ENCODE measurements at places on chromosomes 13 and 19.

- peak; percentile 72 for DNase-seq
Observed at GRCh38 chr19:29941828-29942403, at the start of gene URI1. Gene URI1, plus strand, starts transcription at chr19:29942239. Its CDS starts 309 bp downstream, at chr19:29942548.

- no peak for DNase-seq
Observed at GRCh38 chr13:100314132-100314910, 225.4 kb downstream of the PCCA start.

GRCh38 chr13:19984430-19985218 lies 26.1 kb downstream of the ZMYM2 start:
- DNase-seq: no peak

DNA sequence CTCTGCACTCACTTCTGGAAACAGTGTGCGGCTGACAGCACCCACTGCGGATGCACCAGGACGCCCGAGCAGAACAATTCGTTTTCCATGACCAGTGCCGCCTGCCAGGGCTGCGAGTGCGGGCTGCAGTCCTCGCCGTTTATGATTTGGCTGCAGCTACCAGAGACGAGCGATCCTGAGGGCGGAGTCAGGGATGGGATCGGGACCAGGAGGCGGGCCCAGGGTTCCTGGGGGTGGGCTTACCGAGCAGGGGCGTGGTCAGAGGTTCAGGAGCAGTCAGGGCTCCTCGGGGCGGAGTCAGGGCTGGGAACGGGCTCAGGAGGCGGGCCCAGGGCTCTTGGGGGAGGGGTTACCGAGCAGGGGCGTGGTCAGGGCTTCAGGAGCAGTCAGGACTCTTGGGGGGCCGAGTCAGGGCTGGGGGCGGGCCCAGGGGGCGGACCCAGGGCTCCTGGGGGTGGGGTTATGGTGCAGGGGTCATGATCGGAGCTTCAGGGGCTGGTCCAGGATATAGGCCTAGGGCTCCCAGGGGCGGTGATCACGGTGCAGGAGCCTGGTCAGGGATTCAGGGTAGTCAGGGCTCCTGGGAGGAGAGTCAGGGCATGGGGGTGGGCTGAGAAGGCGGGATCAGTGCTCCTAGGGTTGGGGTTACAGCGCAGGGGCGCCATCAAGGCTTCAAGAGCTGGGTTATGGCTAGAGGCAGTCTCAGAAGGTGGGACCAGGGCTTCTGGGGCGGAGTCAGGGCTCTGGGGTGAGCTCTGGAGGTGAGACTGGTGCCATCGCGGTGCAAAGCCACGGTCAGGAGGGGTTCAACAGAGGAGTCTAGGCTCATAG lies 1.7 kb downstream of the KLK4 start:
- DNase-seq: peak; percentile 81

GRCh38 chr19:41871573-41872383 lies 5.3 kb upstream of the CD79A start:
- DNase-seq: no peak

DNA sequence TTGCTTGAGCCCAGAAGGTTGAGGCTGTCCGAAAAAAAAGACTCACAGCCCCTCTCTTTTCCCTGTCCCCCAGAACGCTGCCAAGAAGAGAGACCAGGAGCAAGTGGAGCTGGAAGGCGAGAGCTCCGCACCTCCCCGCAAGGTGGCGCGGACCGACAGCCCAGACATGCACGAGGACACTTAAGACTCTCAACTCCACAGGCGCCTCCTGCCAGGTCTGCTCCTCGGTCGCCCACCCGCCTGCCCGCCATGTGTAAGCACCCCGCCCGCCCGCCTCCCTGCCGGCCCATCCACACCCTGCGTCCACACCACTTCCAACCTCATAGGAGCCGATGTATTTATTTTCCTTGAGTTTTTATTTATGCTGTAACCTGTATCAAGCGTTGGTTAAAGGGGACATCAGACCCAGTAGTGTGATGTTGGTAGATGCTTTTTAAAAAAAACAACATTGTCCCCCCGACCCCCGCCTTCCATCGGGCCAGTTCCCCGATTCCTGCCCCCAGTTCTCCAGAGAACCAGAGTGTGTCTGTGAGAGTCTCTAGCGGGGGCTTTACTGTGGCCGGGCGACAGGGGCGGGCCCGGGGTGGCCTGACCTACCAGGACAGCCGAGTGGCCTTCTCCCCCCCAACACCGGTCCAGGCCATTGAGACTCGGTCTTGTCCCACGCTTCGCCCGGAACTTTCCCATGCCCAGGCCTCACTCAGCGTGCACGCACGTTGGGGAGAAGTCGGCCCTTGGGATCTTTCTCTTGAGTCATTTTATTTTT lies 10.3 kb downstream of the DDA1 start:
- no peak for DNase-seq

GRCh38 chr19:55066107-55066709 lies 3.3 kb upstream of the RDH13 start:
- no peak for DNase-seq

GRCh38 chr19:3073931-3074595 lies 11.8 kb upstream of the TLE5 start:
- DNase-seq: no peak

GRCh38 chr13:97274829-97275649 lies 52.9 kb downstream of the MBNL2 start:
- DNase-seq: peak; percentile 68

- DNase-seq: peak; percentile 31
Observed at GRCh38 chr13:84645196-84646012, 763.1 kb upstream of the SLITRK1 start.
